Hematopoietic multipotent progenitor cell treated with erythropoietin and hydrocortisone succinate and interleukin-3 and kit ligand, for 8 days (in vitro differentiated cells): ENCODE measurements at places on chromosomes 1 and 21.

- no peak for DNase-seq
These were observed 9.7 kb downstream of the SYT6 start for GRCh38 chr1:114144016-114144415.

DNA sequence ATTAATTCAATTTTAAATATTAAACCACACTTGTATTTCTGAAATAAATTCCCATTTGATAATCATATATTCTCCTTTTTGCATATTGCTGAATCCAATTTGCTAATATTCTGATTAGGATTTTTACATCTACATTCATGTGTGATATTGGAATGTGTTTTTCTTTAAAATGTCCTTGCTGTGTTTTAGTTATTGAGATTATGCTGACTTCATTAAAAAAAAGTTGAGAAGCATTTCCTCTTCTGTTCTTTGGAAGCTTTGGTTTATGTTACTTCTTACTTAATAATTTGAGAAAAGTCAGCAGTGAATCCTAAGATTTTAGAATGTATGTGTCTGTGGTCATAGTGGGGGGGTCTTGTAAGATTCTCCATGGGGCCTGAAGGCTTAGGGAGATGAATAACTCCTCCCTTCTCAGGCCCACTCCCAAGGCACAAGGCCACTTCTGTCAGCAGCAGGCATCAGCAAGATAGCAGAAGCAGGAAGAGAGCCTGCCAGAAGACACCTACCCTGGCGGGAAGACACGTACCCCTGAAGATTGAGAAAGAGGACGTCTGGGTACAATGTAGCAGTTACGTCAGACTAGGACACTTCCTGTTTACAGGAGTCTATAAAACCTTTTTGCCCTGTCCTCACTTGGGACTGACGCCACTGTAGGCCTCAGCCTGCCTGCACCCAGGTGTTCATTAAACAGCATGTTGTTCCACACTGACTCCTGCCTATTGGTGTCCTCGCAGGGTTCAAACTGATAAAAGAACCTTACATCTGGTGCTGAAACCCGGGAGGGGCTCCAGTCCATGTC, 56.9 kb downstream of the ODF2L start:
- DNase-seq, result no peak

DNA sequence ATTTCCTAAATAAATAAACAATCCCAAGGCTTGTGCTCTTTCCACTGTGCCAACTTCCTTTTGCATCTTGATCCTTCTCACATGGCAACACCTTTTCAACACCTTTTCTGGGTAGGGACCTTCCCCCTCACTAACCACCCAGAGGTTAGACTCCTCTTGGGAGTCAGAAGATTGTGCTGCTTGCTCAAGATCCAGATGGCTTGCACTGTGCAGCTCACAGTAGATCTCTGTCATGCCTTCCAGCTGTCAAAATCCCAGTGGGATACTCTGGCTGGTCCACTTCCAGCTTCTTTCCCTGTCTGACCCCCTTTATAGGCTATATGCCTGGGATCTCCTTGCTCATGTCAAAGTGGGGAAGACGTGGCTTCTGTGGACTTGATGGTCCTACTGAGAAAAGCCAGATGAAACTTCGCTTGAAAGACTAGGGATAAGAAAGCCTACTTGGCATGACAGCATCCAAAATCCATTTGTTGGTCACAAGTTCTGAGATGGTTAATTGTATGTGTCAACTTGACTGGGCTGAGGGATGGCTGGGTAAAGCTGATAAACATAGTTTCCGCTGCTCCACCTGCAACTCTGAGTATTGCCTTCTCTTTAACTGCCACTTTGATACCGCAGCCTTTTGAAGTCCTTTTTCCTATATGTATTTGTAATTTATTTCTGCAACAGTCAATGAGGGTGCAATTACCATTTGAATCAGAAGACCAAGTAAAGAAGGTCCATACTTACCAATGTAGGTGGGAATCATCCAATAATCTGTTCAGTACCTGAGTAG, 74.5 kb downstream of the S1PR1 start:
- DNase-seq, result peak; percentile 41

DNA sequence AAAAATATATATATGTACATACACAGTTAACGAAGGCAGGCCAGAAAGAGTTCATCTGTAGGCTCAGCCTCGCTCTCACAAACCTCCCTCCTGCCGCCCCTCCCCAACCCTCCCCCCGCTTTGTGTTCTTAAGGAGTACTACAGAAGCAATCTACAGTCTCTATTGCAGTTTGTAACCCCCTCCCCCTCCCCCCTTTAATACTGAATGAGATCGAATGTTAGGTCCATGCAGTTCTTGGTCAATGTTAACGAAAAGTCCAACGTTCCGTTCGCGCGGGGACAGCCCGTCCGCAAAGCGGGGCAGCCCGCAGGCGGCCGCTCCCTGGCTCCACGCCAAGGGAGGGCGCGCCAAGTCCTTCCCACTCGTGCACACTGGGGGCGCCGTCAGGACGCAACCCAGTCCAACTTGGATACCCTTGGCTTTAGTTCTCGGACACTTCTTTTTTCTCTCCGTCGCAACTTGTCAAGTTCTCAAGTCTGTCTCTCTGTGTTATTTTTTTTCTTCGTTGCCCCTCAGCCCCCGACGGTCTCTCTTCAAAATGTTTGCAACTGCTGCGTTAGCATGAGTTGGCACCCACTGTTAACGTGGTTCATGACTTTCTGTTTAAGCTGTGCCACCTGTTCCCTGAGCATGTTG, 2.2 kb downstream of the JUN start:
- DNase-seq, result peak; percentile 43

GRCh38 chr1:47827109-47827508, 170.1 kb downstream of the TRABD2B start:
- DNase-seq, result no peak

DNA sequence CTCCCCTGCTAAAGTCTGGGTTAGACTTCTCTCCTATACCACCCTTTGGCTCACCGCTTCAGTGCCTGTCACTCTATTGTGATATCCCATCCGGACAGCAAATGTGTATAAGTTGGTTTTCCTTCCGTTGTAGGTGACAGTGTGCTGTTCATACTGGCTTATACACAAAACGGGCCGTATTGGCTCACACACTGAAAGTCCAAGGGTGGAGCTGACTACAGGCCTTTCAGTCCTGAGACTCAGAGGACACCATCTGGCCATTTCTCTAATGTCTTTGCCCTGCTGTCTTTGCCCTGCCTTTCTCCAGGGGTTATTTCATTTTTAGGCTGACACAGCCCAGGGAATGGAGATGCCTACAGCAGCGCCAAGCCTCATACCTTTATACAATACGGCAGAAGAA, 90.7 kb downstream of the URB2 start:
- DNase-seq, result no peak

- DNase-seq, result no peak
These were observed 17.6 kb upstream of the ALDH4A1 start for GRCh38 chr1:18919956-18920355.

DNA sequence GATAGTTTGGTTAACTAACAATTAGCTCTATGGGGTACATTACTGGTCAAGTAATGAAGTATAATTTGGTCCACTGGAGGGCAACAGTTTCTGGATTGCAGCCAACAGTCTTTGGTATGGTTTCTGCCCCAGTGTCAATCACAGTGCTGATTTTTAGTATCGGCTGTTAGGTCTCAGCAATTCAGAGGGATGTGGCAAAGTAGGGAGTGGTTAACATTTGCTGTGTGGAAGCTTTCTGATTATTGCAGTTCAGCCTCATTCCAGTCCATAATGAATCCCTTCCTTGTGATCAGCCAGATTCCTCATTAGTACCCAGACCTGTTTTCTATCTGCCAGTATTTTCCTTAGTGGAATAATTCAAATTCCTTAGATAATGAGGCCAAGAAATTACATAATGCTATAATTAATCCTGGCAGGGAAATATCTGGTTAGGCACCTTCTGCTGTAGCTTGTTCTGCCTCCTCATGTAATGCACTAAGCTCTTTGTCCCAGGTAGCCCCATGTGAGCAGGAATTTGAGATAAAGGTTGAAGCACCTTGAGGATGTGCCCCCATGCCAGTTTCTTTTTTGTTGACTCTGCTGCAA, 14.0 kb downstream of the F3 start:
- DNase-seq, result peak; percentile 59

GRCh38 chr1:40708750-40709099, 17.2 kb downstream of the NFYC start:
- DNase-seq, result no peak

DNA sequence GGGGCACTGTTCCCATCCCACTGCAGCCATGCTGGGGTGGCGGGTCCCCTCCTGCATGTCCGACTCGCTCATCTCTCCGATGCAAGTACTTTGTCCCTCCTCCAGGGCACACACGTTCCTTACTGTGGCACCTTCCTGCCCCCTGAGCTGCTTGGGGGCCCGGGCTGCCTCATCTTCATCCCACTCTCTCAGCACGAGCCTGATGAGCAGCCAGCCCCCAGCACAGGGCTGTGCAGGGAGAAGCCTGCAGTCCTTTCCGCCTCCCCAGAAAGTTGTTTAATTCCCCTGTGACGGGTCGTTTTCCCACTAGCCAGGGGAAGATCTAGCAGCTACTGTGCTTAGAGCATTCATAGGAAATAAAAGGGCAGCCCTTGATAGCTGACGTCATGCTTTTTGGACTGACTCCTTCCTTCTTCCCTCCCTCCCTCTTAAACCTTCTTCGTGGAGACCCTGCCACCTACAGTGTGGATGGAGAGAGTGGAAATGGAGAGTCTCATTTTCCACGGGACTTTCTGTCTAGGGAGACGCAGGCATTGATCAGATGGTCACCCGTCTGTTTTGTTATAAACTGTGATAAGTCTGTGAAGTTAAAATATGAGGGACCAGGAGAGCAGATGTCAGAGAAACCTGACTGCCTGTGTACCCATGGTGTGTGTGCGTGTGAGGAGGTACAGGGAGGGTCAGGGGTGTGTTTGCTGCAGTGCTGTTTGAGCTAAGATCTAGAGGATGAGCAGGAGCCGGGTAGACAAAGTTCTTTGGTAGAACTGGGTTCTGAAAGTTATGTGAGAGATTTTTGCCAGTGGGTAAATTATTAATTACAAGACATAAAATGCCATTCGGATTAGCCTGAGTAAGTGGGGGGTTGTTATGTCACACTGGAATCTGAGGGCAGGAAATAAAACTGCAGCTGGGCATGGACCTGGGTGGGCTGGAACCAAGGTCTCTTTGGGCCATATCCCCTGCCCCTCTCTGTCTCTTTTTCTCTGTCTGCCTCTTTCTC, 34.3 kb downstream of the GPR137B start:
- DNase-seq, result no peak

- DNase-seq, result no peak
These were observed 46.1 kb downstream of the NME7 start for GRCh38 chr1:169321539-169321938.

DNA sequence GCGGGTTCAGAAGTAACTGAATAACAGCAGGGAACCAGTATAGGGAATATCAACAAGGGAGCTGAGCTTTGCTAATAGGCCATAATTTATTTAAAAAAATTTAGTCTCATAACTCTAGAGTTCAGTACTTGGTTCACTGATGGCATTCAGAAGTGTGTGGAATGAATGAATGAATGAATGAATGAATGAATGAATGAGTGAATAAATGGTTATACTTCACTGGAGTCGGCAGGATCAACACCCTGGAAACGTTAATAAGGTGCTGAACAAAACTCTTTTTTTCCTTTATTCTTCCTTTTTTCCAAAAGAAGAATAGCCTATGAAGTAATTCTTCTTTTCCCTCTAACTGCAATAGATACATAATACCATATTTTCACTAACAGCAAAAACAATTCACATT, 129.3 kb downstream of the SIM2 start:
- no peak for DNase-seq

DNA sequence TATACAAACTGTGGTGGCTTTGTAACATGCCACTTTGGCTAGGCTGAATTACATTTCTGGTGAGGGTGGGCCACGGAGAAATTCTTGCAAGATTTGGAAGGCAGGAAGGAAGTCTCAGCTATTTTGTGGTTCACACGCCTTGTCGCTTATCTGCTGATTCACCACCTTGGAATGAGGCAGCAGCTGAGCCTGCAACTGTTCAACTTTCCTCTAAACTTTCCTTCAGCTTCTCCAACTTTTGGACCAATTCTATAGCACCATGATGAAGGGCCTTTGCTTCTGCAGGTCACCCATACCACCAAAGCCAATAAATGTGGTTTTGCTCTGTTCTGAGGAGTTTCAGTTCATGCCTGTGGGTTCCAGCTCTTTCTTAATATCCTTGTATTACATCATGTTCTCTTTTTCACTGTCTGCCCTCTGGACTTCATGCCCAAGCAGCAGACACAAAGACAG, 337.6 kb upstream of the SNX7 start:
- peak; percentile 2 for DNase-seq
